MM.1S (cell line): ENCODE measurements at places on chromosomes 4 and X.
A peak's percentile ranks its signal among the peaks of the same experiment; 100 is the strongest.

- H3K27me3 ChIP-seq: no peaks in the 10 kb centered on the region
- H3K4me1 ChIP-seq: no peaks in the 10 kb centered on the region
- no peak overlapping the region for H3K4me3 ChIP-seq
- no peaks in the 10 kb centered on the region for H3K36me3 ChIP-seq
- DNase-seq: no peak
- no peak overlapping the region for H3K27ac ChIP-seq
These were observed 120.3 kb downstream of the MAD2L1 start for GRCh38 chr4:119946359-119946758.

GRCh38 chrX:136064661-136065043, 79.4 kb downstream of the SLC9A6 start:
- DNase-seq: no peak
- H3K4me3 ChIP-seq: no peak overlapping the region
- no peaks in the 10 kb centered on the region for H3K27me3 ChIP-seq
- H3K4me1 ChIP-seq: no peaks in the 10 kb centered on the region

DNA sequence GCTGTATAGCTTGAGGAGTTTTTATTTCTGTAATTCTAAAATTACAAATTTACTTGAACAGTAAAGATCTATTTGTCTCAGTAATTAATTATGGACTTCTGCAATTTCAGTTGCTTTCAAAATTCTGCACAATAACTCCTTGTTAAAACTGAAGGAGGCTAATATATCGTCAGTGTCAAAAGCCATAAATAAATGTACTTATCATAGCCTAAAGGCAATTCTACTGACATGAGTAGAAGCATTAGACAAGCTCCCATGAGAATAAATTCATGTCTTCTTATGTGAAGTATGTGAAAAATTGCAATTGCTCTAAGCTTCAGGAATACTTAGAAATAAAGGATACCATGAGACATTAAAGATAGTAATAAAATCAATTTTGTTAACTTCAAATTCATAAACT, 381.2 kb upstream of the PCDH10 start:
- no peak overlapping the region for H3K4me3 ChIP-seq
- H3K36me3 ChIP-seq: no peaks in the 10 kb centered on the region
- no peak for DNase-seq
- H3K27me3 ChIP-seq: no peaks in the 10 kb centered on the region
- H3K4me1 ChIP-seq: no peaks in the 10 kb centered on the region

- no peak overlapping the region for H3K27ac ChIP-seq
- H3K36me3 ChIP-seq: no peaks in the 10 kb centered on the region
- no peaks in the 10 kb centered on the region for H3K4me1 ChIP-seq
These were observed 102.5 kb downstream of the FNIP2 start for GRCh38 chr4:158871335-158871724.

DNA sequence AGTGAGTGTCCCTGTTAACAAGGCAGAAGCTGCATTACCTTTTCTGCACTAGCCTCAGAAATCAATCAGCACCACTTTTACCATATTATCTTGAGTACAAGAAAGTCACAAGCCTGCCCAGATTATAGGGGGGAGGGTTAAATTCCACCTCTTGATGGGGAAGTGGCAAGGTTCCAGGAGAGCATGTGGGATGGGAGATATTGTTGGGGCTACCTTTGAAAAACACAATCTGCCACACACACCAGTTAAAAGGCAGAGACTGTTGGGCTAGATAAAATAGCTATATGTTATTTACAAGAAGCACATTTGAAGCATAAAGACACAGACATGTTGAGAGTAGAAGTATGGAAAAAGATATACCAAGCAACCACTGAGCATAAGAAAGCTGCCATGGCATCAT, 6.6 kb upstream of the AVPR2 start:
- no peak for DNase-seq
- no peak overlapping the region for H3K4me3 ChIP-seq

GRCh38 chr4:146545102-146545501, 23.4 kb upstream of the SLC10A7 start:
- no peaks in the 10 kb centered on the region for H3K36me3 ChIP-seq
- H3K27me3 ChIP-seq: no peaks in the 10 kb centered on the region
- H3K4me1 ChIP-seq: no peaks in the 10 kb centered on the region
- H3K4me3 ChIP-seq: no peak overlapping the region
- no peak overlapping the region for H3K27ac ChIP-seq
- DNase-seq: peak; percentile 54

DNA sequence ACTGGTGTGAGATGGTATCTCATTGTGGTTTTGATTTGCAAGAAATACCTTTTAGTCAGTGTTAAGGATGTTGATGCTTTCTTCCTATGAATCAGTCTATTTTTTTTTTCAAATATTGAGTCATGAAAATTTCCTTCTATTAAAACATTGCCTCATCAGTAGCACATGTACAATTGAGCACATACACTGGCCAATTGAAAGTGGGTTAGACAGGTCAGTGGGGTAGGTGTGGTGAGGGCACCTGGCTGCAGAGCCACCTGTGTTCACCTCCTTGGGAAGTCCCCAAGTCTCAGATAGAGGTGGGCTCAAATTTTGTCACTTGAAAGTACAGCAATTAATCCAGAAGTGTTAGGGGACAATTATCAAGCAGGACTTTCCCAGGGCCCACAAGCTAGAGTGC, 243.7 kb downstream of the SPRY1 start:
- no peak overlapping the region for H3K27ac ChIP-seq
- no peak overlapping the region for H3K4me3 ChIP-seq
- H3K4me1 ChIP-seq: no peaks in the 10 kb centered on the region
- no peaks in the 10 kb centered on the region for H3K36me3 ChIP-seq
- H3K27me3 ChIP-seq: no peaks in the 10 kb centered on the region
- DNase-seq: peak; percentile 20

DNA sequence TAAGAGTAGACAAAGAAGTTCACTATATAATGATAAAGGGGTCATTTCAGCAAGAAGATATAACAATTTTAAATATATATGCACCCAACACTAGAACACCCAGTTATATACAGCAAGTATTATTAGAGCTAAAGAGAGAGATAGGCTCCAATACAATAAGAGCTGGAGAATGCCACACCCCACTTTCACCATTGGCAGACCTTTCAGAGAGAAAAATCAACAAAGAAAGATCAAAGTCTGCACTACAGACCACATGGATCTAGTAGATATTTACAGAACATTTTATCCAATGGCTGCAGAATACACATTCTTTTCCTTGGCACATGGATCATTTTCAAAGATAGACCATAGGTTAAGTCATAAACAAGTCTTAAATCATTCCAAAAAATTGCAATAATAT, 479.7 kb upstream of the DIAPH2 start:
- H3K27me3 ChIP-seq: no peaks in the 10 kb centered on the region
- no peaks in the 10 kb centered on the region for H3K4me1 ChIP-seq
- no peak overlapping the region for H3K27ac ChIP-seq
- no peaks in the 10 kb centered on the region for H3K36me3 ChIP-seq

DNA sequence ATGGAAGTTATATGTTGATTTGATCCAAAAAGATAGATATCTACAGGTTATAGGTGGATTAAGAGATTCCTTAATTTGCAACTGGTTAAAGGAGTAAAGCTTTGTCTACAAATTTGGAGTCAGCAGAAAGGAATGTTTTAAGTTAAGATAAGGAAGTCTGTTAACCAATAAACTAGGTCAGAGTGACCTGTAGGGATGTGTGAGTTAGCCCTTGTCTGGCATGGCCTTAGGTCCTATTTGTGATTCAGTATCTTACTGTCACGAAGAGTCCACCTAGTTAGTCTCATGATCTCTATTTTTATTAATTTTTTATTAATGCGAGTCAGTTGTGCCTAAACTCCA, 230.8 kb downstream of the INPP4B start:
- no peaks in the 10 kb centered on the region for H3K27me3 ChIP-seq
- H3K4me1 ChIP-seq: no peaks in the 10 kb centered on the region
- H3K27ac ChIP-seq: no peak overlapping the region
- H3K4me3 ChIP-seq: no peak overlapping the region
- no peak for DNase-seq

DNA sequence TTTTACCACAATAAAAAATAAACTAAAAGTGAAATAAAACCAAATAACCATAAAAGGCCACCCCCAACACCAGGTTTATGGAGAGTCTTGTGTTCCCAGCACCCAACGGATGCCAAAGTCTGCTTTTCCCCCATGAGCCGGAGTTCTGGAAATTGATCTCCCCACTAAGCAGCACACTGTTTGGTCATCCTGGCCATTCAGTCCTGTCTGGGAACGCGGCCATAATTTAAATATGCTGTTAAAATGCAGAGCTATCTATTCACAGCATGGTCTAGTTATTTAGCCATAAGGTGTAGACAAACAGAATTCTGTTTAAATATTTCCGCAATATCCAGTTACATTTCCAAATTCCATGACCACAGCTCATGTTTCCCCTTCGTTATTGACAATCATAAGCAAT, 129.6 kb upstream of the TBL1X start:
- H3K4me3 ChIP-seq: no peak overlapping the region
- DNase-seq: no peak
- no peaks in the 10 kb centered on the region for H3K27me3 ChIP-seq
- H3K4me1 ChIP-seq: peaks cover 7% of the 10 kb centered on the region
- no peaks in the 10 kb centered on the region for H3K36me3 ChIP-seq
- H3K27ac ChIP-seq: no peak overlapping the region
